ENCODE measurements at places on chromosomes 11 and 22.

- no peak overlapping the region for H3K4me3 ChIP-seq
- H3K27me3 ChIP-seq: peaks cover 21% of the 10 kb centered on the region
- DNase-seq: peak; percentile 86
- H3K27ac ChIP-seq: no peak overlapping the region
These were observed 23.2 kb downstream of the MFNG start for GRCh38 chr22:37462983-37463382.

DNA sequence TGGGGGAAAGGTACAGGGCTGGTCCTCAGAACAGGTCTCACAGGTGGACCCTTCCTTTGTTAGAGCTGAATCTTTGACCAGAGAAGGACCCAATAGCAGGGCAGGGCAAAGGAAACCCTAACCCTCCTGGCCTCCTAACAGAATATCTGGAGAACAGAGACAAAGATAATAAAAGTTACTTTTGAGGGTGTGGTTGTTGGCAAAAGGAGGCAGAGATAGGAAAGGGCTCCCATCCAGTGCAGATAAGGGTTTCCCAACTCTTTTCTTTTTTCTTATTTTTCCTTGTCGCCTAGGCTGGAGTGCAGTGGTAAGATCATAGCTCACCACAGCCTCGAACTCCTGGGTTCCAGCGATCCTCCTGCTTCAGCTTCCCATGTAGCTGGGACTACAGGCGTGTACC, 11.9 kb downstream of the PCSK7 start:
- no peak for DNase-seq
- H3K27me3 ChIP-seq: no peaks in the 10 kb centered on the region
- H3K4me1 ChIP-seq: peaks cover 27% of the 10 kb centered on the region
- H3K4me3 ChIP-seq: no peak overlapping the region

GRCh38 chr11:118918128-118918685, 7.5 kb downstream of the BCL9L start:
- no peak overlapping the region for H3K4me3 ChIP-seq
- H3K36me3 ChIP-seq: no peaks in the 10 kb centered on the region
- DNase-seq: no peak
- peak overlapping the region; percentile 89 for H3K27ac ChIP-seq

DNA sequence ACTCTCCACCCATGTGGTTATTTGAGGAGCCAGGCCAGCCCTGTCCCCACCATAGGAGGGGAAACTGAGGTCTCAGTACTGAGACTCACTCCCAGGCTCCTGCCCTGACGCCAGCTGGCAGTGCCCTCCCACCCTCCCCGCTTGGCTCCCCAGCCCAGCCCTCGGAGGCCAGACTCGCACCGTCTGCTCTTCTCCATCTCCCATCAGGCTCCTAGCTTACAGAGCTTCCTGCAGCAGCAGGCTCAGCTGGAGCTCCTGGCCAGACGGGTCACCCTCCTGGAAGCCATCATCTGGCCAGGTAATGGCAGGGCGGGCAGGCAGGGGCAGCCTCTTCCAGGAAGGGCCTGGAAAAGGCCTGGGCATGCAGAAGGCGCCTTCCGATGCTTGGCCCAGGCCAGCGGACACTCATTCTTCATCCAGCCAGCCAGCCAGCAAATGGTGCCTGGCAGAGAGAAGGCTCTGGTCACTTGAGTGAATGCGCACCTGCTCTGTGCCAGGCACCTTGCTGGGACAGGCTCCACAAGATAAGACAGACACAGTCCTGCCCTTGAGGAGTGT, 12.6 kb downstream of the RHBDD3 start:
- H3K27me3 ChIP-seq: no peaks in the 10 kb centered on the region
- H3K27ac ChIP-seq: no peak overlapping the region
- H3K36me3 ChIP-seq: no peaks in the 10 kb centered on the region
- no peak overlapping the region for H3K4me3 ChIP-seq
- no peak for DNase-seq

GRCh38 chr11:119683783-119684182, 45.2 kb downstream of the NECTIN1 start:
- no peak overlapping the region for H3K27ac ChIP-seq
- H3K36me3 ChIP-seq: no peaks in the 10 kb centered on the region
- H3K27me3 ChIP-seq: no peaks in the 10 kb centered on the region
- no peak for DNase-seq

- no peaks in the 10 kb centered on the region for H3K36me3 ChIP-seq
- no peaks in the 10 kb centered on the region for H3K27me3 ChIP-seq
- no peak for DNase-seq
- H3K4me3 ChIP-seq: no peak overlapping the region
- peaks cover 11% of the 10 kb centered on the region for H3K4me1 ChIP-seq
- H3K27ac ChIP-seq: no peak overlapping the region
These were observed 123.3 kb upstream of the TBCEL start for GRCh38 chr11:120900643-120901042.

- H3K27ac ChIP-seq: no peak overlapping the region
- DNase-seq: no peak
- no peaks in the 10 kb centered on the region for H3K4me1 ChIP-seq
- H3K4me3 ChIP-seq: no peak overlapping the region
- no peaks in the 10 kb centered on the region for H3K27me3 ChIP-seq
These were observed 32.1 kb downstream of the ARFGAP2 start for GRCh38 chr11:47144541-47144940.

Measured in cardiac muscle cell (in vitro differentiated cells and primary cell).